ENCODE measurements at places on chromosomes 4 and X. TPM values are rescaled to one million over a fixed set of nuclear protein-coding genes. Genes with fewer than 3 reads are reported as not detected.

DNA sequence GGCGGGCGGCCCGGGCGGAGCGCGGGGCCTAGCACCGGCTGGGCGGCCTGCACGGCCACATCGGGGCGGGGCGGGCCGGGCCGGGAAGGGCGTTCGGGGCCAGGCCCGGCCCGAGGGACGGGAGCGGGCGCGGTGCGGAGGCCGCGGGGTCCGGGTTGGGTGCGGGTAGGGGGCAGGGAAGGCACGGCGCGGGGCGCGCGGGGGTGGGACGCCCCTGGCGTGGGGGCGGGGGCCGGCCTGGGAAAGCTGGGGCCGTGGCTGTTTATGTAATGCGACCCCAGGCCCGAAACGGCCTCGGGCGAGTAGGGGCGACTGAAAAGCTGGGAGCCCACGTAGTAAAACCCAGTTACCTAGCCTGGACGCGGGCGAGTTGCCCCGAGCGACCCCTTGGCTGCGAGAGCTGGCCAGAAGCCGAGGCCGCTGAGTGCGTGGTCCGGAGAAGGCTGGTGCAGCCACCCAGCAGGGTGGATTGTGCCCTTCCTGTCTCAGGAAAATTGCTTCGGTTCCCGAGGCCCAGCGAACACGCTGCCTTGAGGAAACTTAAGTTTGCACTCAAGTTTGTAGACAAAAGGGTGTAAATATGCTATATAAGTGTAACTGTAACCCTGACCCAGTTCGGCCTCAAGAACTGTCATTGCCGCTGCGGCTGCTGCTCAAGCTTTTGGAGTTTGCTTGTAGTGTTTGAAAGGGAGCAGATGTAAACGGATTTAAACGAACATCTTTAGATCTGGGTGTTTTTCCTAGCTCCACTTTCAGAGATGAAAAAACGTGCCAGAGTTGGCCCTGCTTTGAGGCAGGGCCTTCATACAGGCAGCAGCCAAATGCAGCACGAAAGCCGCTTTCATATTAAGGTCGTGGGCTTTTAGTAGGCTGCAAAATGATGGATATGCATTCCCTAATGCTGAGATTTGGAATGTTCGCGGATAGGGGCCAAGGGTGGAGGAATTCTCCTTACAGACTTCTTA, 674 bp downstream of the SEC24B start:
- peak; percentile 46 for DNase-seq

GRCh38 chrX:20116087-20116576, 575 bp downstream of the MAP7D2 start:
- no peak for DNase-seq

DNA sequence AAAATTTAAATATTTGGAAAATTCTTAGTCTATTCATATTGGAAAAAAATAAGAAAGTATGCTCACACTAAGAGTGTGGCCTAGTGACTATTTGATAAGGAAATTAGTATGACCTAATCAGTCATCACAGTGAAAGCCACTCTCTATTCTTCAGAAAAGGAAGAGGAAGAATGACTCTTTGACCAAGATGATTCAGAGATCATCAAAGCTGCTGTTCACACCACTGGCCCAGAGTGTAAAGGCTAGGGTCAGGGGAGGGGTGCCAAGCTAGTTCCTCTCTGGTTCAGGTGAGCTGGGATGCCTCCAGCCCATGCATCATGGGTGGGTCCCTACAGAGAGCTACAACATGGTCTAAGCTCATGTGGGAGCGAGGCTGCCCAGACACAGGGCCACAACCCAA, 396.9 kb upstream of the NDST3 start:
- DNase-seq: no peak

DNA sequence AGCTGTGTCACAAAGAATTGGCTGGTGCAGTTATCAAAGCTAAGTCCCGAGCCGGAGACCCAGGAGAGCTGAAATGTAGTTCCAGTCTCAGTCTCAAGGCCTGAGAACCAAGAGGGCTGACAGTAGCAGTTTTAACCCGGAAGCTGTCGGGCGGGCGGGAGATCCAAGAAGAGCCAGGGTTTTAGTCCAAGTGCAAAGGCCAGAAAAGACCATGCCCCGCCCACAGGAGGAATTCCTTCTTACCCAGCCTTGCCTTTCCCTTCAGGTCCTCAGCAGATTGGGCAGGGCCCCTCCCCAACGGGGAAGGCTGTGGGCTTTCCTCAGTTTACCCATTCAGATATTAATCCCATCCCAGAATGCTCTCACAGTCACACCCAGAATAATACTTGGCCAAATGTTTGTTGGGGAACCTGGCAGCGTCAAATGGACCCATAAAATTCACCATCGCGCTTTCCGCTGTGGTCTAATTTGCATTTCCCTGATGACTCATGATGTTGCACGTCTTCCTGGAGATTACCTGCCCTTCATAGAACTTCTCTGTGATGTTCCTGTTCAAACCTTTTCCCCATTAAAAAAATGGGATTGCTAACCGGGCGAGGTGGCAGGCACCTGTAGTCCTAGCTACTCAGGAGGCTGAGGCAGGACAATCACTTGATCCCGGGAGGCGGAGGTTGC, 16.2 kb downstream of the MAEA start:
- DNase-seq: no peak

GRCh38 chrX:63922221-63922620, 137.2 kb upstream of the ARHGEF9 start:
- no peak for DNase-seq

DNA sequence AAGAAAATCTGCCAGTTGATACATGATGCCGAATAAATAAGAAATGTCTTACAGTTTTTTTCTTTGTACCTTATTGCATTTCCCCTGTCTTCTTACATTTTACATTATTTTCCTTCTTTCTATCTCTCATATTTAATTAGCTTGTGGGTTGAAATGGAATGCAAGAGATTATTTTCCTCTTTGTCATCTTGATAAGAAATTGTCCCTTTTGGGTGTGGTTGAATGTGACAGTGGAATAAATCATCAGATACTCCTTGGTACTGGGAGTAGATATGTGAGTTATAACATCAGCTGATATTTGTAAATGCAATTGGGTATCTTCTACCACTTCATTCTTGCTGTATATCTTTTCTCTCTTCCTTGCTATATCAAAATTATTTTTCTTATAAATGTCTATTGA, 997.4 kb downstream of the RAPGEF2 start:
- no peak for DNase-seq

- DNase-seq: peak; percentile 73
Measured at GRCh38 chr4:85707611-85708010, 232.7 kb downstream of the ARHGAP24 start.

DNA sequence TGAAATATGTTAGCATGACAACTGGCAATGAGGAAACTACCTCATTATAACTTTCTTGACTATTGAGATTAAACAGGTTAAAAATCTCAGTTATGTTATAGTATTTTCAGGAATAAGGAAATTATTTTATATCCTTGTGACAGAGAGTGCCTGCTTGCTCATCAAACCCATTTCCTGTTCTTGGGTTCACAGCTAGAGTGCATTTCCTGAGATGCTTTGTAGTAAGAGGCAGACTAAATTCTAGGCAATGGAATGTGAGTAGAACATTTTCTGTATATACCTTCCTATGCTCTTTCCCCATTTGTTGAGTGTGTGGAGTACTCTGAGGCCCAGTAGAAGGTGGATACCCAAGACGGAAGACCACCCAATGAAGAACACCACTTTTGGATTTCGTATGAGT, 96.9 kb upstream of the CASK start:
- peak; percentile 3 for DNase-seq

DNA sequence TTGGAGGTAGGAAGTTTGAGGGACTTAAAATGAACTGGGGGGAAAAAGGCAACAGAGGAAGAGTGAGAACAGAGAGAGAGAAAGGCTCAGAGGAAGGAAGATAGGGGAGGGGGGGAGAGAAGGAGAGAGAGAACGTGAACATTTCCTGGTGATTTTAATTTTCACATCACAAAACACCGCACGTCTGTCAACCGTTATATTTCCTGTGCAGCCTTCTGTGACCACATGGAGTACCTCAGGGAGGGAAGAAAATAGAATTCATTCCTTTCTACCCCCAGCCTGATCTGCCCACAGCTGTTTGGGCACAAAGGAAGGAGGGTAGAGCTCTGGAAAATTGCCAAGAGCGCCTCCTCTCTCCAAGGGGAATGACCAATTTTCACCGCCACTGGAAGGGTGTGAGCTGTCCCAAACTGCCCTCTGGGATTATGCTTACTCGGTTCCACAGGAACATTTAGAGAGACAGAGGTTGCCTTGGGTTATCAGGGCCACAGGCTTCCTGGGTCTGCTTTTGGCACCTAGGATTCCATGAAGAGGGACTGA, 135.7 kb upstream of the MAMLD1 start:
- no peak for DNase-seq

DNA sequence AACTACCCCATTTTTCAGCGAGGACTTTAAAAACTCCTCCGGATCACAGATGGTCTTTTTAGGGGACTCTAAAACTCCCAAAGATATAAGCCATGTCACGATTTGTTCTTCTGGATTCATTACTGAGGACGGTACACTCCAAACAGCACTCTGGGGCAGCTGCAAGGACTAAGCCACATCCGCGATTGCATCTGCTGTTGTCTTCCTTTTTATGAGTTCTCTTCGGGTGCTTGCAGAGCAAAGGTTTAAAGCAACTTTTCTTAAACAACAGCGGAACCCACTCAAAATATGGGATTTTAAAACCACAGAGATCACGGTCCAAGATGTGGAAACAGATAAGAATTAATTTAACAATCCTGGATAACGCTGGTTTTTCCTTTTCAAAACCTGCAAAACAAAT, at the start of gene ARHGEF6:
ARHGEF6 (minus strand) TSS at position 170 of the 400 bp plus-strand sequence; CDS start at position 120, 50 bp downstream.
- DNase-seq: no peak

DNA sequence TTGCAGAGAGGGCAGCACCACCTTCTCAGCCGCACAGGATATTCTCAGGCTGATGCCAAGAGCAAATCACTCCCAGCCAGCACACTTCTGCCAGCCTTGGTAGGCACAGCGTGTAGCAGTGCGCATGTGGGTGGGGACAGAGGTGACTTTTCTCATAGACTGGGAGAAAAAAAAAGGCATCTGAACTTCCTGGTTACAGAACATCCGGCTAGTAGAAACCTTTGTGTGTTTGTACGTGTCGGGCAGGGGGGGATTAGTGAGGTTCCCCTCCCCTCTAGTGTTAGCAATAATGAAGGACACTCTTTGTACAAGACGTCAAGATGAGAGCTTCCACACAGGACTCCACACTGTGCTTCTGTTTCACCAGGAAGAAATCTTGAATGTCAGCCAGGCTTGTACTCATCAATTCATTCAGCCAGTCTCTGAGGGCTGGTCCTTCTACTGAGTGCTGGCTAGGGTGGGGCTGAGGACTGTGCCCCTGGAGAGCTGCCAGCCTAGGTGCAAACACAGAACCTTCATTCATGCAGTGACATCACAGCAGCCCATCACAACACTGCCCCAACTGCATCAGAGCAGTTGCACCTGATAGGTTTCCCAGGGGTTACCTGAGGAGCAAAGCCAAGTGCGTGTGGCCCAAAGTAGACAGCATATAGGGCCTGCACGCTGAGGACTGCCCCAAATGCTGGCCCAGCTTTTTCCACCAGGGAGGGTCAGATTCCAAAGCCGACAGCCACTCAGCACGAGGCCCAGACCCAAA, 34.7 kb downstream of the SLC25A5 start:
- DNase-seq: peak; percentile 5

DNA sequence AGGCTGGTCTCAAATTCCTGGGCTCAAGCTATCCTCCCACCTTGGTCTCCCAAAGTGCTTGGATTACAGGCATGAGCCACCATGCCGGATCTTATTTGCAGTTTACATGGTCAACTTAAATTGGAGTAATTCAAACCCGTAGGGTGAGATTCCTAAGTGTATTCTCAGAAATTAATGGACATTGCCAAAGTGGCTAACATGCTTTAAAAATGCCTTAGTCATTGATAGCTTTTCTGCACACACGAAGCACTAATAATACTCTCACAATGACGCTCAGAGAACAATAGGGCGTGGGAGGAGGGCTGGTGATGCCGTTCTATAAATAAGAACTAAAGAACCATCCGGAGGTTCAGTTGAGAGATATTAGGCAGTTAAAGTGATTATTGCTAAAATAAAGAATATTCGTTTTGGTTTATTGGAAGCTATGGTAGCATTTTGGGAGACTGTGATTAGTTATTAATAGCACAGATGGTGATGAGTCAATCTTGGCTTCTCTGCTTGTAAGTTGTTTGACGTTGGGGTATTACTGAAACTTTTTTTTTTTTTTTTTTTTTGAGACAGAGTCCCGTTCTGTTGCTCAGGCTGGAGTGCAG, 79.1 kb downstream of the TRAPPC11 start:
- DNase-seq: peak; percentile 36

- DNase-seq: no peak
Measured at GRCh38 chrX:143455046-143455445, 62.2 kb downstream of the SPANXN3 start.

DNA sequence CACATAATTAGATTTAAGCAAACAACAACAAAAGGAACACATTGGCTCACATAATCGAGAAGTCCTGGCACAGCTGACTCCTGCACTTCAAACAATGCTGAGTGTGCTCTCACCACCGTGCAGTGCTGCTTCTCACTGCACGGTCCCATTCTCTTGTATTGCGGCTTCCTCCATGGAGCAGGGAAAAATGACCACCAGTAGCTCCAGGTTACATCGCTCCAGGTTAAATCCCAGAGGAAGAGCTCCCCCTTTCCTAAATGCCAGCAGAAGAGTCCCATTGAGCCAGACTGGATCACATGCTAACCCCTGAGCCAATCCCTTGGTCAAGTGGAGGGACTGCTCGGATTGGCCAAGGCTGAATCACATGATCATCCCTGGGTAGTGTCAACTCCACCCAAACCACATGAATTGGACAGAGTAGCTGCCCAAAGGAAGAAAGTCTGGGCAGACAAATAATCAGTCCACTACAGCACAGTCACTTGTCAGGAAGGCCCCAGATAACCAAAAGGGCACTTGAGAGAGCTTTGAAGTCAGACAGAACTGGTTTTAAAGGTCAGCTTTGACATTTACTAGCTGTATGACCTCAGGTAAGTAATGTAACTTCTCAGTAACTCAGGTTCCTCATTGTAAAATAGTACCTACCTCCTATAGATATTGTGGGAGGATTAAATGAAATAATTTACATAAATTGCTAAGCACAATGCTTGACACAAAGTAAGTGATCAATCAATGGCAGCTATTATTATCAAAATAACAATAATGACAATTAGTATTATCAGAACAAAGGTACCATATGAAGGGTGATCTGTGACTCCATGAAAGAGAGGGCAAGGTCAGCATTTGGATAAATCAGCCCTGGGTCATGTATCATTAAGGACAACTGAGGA, 14.3 kb downstream of the TEC start:
- no peak for DNase-seq

DNA sequence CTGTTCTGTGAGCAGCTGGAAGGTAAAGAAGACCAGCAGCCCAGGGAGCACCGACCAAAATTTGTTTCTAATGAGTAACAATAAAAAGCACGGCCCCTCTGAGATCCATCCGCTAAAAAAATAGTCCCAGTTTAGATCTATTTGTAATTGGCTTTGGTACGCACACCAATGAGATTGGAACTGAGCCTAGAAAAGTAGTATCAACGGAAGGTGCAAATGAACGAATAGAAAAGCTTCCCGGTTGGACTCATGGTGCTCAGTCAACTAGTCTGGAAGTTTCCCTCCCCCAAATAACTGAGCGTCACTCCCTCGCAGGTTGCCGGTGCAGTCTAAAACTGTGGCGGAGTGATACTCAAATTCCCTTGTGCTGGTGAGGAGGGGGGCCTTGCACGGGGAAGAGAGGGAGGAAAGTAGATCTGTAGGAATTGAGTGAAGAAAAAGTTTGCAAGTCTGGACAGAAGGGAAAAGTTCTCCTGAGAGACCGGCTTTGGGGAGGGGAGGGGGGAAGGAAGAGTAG, at the start of gene COL4A5:
COL4A5 (plus strand) TSS at position 413 of the 517 bp plus-strand sequence. CDS start 288 bp downstream, outside the sequence.
- DNase-seq: peak; percentile 87

RIPPLY1 gene
- total RNA-seq: not detected

ANXA3 gene
- 23.8 TPM for total RNA-seq

PCDH10 gene
- total RNA-seq: 0.22 TPM

PHKA2 gene
- 6.0 TPM for total RNA-seq

RRH gene
- total RNA-seq: not detected

C1GALT1C1 gene
- 42.7 TPM for total RNA-seq

All from lung microvascular endothelial cell (primary cell).